ENCODE measurements at places on chromosomes 2 and 18.

DNA sequence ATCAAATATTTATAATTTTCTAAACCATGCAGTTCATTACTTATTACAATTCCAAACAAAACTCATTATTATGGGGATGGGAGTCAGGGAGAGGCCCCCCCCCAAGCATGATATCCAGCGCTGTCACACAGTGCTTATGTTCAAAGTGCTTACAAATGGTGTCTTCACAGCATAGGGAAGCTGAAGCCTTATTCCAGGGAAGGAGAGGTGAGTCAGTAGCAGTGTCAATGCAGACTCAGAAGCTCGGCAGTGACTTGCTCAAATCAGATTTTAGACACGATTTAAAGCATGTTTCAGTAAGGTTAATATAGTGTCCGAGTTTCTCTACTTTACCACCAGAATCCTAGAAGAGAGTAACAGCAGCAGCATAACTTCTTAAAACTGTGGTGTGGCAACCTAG is 24.6 kb downstream of the SLC66A3 start:
- no peak for DNase-seq

- no peak for DNase-seq
Observed at GRCh38 chr2:98569197-98569793, 39.0 kb downstream of the COA5 start.

DNA sequence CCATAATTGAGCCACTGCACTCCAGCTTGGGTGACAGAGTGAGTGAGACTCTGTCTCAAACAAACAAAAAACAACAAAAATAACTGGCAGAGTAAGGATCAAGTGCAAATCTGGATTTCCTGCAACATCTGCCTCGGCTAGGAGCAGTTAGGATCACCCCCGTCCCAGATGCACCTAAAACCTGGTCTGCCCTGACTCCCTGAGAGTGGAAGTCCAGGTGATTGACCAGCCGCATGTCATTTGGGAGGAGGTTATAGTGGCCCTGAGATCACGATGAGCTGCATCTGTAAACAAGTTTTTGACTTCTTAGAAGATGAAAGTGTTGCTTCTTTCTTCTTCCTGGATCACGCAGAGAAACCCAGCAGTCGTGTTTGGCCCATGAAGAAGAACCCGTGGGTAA is 5.0 kb upstream of the ESPNL start:
- no peak for DNase-seq

DNA sequence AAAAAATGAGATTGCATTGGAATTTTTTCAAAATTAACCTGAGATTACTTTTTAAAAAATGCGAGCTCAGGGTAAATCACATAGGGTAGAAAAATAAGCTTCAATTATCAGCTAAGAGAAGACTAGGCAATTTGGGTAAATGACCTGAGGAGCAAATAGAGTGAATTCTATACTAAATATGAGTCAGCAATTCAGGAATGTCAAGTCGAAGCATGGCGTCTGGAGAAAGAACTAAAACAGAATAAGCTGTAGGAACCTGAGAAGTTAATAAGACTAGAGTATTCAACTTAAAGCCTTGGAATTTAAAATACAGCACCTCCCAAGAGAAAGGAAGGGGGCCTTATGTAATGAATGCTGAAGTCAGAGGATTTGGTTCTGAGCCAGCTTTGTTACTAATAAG is 487.0 kb downstream of the SUCLG1 start:
- no peak for DNase-seq

- DNase-seq, result no peak
Observed at GRCh38 chr2:163133602-163134001, 295.0 kb upstream of the KCNH7 start.

Measured in GOT3 (cell line).